Neural progenitor cell (in vitro differentiated cells): ENCODE measurements at places on chromosomes 3 and 15. TPM values are rescaled to one million over a fixed set of nuclear protein-coding genes. Genes with fewer than 3 reads are reported as not detected.

The ANKRD34C gene
- not detected in 2 replicates for total RNA-seq

DNA sequence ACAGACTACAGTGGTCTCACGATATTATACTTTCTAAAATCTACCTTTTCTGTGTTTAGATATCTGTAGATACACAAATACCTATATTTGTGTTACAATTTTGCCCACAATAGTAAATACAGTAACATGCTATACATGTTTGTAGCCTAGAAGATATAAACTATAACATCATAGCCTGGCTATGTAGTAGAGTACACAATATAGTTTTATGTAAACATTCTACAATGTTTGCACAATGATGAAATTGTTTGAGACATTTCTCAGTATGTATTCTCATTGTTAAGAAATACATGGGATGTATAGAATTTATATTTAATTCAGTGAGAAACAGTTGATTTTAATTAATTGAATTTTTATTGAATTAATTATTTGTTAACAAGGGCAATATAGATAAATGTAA lies 1367.0 kb downstream of the OTOL1 start:
- H3K4me3 ChIP-seq, result no peak overlapping the region
- H3K27me3 ChIP-seq, result no peaks in the 10 kb centered on the region
- no peaks in the 10 kb centered on the region for H3K36me3 ChIP-seq

DNA sequence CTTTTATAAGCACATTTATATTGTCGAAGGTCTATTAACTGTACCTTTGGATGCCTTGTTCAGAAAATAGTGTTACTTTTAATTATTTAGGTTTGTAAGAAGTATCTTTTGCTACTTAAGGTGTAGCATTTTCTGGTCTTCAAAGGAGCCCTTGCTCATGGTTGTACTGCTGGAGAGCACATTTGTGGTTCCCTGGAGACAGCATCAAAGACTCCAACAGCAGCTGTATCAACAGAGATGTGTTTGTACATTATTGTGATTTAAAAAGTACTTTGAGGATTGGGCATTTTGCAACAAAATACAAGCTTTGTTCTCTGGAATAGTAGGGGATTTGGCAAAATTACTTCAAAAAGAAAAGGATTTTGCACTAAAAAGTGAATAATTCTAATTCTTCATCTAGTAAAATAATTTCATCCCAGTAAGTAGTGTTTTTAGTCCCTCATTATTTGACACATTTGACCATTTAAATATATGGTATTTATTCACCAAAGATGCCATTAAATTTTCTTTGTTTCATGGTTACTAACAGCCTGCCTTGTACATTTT lies 16.5 kb downstream of the TBC1D23 start:
- H3K36me3 ChIP-seq, result no peaks in the 10 kb centered on the region
- no peak overlapping the region for H3K4me3 ChIP-seq
- no peak for DNase-seq
- no peak overlapping the region for H3K27ac ChIP-seq

DNA sequence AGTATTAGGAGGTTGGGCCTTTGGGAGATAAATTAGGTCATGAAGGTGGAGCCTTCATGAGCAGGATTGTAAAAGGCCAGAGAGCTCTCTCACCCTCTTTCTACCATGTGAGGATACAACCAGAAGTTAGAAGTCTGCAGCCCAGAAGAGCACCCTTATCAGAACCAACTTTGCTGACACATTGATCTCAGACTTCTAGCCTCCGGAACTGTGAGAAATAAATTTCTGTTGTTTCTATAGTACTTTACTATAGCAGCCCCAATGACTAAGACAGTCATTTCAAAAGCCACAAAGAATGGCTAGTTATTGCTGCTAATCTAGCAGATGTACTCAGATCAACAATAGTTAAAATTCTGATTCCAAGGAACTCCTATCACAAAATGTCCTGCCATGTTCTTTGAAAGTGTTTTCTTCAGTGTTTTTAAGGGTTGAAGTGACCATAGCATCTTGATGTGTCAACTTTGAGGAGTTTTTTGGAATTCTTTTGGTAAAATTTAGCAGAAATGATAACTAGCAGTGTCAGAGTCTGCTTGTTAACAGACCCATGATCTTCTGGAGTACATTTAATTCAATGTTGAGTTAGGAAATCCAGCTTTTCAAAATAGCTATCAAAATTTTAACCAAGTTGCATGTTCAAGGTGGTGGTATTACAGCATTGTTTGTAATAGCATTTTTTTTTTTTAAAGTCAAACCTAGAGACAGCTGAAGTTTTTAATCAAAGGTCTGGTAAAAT lies 10.3 kb downstream of the DZIP3 start:
- no peak overlapping the region for H3K4me3 ChIP-seq
- H3K27me3 ChIP-seq, result no peaks in the 10 kb centered on the region
- peaks cover 26% of the 10 kb centered on the region for H3K4me1 ChIP-seq
- no peak for DNase-seq

GRCh38 chr3:64390893-64391292 lies 165.6 kb upstream of the PRICKLE2 start:
- H3K27ac ChIP-seq, result no peak overlapping the region
- no peaks in the 10 kb centered on the region for H3K36me3 ChIP-seq
- no peaks in the 10 kb centered on the region for H3K4me1 ChIP-seq

The SCN11A gene
- 0.69 and 0.81 TPM in 2 replicates for total RNA-seq

The CCRL2 gene
- not detected in 2 replicates for total RNA-seq

- H3K27me3 ChIP-seq, result no peaks in the 10 kb centered on the region
- DNase-seq, result no peak
- no peak overlapping the region for H3K27ac ChIP-seq
These were observed 17.3 kb downstream of the MAPKBP1 start for GRCh38 chr15:41791547-41791937.

The KNG1 gene
- not detected in 2 replicates for total RNA-seq

GRCh38 chr15:63191895-63192618 lies 2.7 kb downstream of the RAB8B start:
- H3K36me3 ChIP-seq, result no peaks in the 10 kb centered on the region
- no peak overlapping the region for H3K4me3 ChIP-seq
- DNase-seq, result no peak
- no peak overlapping the region for H3K27ac ChIP-seq
- no peaks in the 10 kb centered on the region for H3K27me3 ChIP-seq
- peaks cover 49% of the 10 kb centered on the region for H3K4me1 ChIP-seq

- peaks cover 23% of the 10 kb centered on the region for H3K4me1 ChIP-seq
- H3K27ac ChIP-seq, result no peak overlapping the region
- H3K4me3 ChIP-seq, result no peak overlapping the region
- DNase-seq, result no peak
- H3K27me3 ChIP-seq, result no peaks in the 10 kb centered on the region
These were observed 25.5 kb downstream of the TBC1D2B start for GRCh38 chr15:78052001-78052401.

GRCh38 chr3:51705276-51706020 lies 1.4 kb upstream of the GRM2 start:
- H3K27ac ChIP-seq, result no peak overlapping the region
- H3K4me3 ChIP-seq, result no peak overlapping the region
- no peak for DNase-seq
- H3K27me3 ChIP-seq, result peaks cover 40% of the 10 kb centered on the region
- H3K36me3 ChIP-seq, result no peaks in the 10 kb centered on the region
